GM12891 (cell line): ENCODE measurements at places on chromosomes 3 and 15.

DNA sequence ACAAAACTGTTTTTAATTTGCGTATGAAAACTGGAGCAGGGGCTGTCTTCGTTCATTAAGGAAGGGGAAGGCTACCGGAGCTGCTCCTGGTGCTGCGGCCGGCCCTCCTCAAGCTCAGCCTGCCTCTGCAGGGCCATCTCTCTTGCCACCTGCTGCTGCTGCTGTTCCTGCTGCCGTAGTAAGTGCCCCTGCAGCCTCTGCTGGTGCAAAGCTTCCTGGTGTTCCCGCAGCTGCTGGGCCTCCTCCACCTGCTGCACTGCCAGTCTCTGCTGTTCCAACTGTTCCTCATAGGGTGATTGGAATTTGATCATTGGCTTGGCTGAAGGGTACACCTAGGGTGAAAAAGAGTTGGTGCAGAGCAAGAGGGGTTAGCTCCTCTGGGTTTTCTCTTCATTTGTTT is 66.0 kb downstream of the GOLIM4 start:
- no peak for DNase-seq

DNA sequence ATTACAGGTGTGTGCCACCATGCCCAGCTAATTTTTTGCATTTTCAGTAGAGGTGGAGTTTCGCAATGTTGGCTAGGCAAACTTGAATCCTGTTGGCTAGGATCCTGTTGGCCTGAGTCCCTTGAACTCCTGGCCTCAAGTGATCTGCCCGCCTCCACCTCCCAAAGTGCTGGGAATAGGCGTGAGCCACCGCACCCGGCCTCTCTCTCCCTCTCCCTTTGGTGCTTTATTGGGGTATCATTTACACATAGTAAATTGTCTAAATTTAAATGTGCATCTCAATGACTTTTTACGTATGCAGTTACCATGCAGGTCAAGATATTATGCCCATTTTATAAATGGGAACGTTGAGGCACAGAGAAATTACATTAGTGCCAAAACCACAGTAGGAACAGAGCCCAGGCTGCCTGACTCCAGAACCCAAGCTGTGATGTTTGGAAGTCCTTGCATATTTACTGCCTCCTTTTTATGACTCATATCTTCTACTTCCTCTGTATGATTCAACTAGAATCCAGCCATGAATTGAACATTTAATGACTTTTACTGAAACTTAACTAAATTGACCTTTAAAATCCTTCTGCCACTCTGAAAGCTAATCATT is 34.0 kb upstream of the RPP14 start:
- no peak for DNase-seq

GRCh38 chr3:141105828-141106628 is 54.9 kb downstream of the SPSB4 start:
- DNase-seq, result peak; percentile 38

DNA sequence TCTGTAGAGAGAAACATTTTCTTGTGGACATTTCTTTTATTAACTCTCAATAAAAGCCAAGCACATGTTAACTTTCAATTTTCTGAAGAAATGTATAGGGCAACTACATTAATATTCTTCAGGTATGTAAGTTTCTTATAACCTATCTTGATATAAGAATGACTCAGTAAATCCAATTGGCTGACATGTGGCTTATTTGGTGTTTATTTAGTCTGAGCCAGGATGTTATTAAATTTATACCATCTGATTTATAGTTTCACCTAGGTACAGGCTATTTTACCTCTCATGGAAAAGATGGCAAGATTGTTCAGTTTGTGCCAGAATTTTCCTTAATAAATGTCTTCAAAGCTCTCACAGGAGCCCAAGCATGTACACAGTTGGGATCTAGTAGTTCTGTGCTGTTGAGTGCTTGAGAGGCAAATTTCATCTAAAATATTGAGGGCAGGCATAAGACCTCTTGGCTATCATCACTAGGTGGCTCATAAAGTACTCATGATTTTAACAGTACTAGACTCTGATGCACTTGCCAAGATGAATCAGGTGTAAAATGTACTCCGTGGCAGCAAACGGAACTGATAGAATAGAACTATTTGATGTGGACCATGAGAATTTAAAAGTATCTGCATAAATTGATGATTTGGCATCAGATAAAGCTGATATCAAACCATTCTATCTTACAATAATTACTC is 631.9 kb downstream of the RBMS3 start:
- DNase-seq, result no peak

- DNase-seq, result no peak
These were observed 7.9 kb downstream of the TNFSF10 start for GRCh38 chr3:172515130-172515918.

- DNase-seq, result no peak
These were observed 49.2 kb upstream of the SSR3 start for GRCh38 chr3:156604064-156604641.
